ENCODE measurements at places on chromosomes 1 and 21. TPM values are rescaled to one million over a fixed set of nuclear protein-coding genes. Genes with fewer than 3 reads are reported as not detected.

ADORA1 gene
- total RNA-seq, result 0.19 TPM

FBXO44 gene
- total RNA-seq, result 15.8 TPM

ANXA9 gene
- not detected for total RNA-seq

CFAP107 gene
- total RNA-seq, result not detected

DUSP23 gene
- total RNA-seq, result 29.0 TPM

NFASC gene
- total RNA-seq, result 0.17 TPM

S100A9 gene
- 0.51 TPM for total RNA-seq

CR1L gene
- 0.14 TPM for total RNA-seq

IKBKE gene
- total RNA-seq, result 33.9 TPM

PLCH2 gene
- total RNA-seq, result under 0.01 TPM

NTRK1 gene
- total RNA-seq, result not detected

CAMK2N1 gene
- total RNA-seq, result 7.8 TPM

AK5 gene
- total RNA-seq, result 40.3 TPM
